ENCODE measurements at places on chromosomes 1 and 21.

- DNase-seq, result no peak
Measured at GRCh38 chr1:229247871-229248270, 23.0 kb upstream of the RAB4A start.

DNA sequence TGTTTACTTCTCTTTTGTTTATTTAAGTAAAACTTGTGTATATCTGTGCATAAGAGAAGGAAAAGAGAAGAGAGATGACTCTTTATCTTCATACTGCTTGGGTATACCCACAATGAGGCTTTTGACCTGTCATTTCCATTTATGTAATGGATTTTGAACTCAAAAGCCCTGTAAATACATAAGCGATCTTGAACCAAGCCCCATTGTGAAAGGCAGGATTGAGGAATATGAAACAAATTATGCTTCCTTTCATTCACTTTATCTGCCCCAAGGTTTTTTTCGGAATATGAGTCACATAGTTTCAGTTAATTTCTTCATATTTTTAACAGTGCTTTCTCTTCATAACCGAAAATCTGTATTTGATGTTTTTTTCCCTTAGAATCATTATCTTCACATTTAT, 21.4 kb downstream of the CNST start:
- peak; percentile 70 for DNase-seq

GRCh38 chr1:243217349-243217748, 37.7 kb downstream of the CEP170 start:
- DNase-seq, result no peak

- peak; percentile 25 for DNase-seq
Measured at GRCh38 chr1:53398091-53398490, 61.1 kb upstream of the DMRTB1 start.

DNA sequence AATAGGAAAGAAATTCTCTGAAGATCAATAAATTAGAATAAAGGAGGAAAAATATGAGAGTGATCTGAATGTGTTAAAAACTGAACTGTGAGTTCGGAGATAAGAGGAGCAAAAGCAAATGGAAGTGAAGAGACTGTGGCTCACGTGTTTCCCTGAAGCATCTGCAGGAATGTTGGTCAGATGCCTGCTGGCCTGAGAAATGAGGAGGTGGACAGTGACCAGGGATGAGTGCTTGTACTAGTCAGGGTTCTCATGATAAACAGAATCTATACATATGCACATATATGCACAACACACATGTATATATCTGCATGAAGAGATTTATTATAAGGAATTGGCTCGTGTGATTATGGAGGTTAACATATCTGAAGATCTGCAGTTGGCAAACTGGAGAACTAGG, 103.4 kb upstream of the TIAM1 start:
- DNase-seq, result peak; percentile 45

DNA sequence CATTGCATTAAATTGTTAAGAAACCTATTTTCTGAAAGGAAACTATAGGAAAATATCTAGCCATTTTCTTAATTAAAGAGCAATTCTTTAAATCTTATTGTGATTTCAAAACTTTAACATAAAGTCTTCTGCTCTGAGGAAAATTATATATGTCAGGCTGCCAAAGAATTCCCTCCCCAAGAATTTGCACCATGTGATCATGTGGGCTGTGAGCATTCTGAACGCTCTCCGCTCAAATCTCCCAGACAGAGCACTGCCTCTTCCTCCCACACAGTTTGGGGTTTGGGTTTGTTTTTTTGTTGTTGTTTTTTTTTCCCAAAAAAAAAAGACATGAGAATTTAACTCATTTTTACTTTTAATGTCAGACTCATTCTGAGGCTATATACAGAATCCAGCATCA, 155.9 kb upstream of the PALMD start:
- DNase-seq, result peak; percentile 27

- no peak for DNase-seq
Measured at GRCh38 chr21:45536301-45537081, 5.7 kb downstream of the SLC19A1 start.

DNA sequence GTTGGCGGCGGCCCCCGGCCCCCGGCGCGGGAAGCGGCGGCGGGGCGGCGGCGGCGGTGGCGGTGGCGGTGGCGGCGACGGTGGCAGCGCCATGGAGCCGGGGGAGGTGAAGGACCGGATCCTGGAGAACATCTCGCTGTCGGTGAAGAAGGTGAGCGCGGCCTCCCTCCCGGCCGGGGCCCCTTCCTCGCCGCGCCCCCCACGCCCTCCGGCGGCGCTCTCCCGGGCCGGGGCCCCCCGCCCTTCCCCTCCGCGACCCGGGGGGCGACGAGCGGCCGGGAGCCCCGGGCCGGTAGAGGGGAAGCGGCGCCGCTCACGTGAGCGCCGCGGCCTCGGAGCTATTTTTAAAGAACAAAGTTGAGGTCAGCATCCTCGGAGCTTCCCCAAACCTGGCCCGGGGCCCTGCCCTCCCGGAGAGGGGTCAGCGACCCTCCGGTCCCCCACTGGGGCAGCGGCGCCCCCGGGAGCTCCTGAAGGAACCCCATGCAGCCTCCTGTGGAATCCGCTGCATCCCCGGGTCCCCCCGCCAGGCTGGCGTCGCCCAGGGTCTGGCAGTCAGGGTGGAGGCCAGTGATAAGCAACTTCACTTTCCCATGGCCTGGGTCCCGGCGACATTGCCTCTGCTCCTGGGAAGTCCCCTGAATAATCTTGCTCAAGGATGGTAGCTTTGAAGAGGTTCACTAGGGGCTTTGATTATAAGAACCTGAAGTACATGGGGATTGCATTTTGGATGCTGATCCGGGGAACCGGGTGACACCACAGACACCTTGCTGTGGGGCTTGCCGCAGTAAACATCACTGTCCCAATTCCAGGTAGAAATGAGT, 560 bp downstream of the PLEKHM2 start:
- peak; percentile 12 for DNase-seq

GRCh38 chr1:59596432-59596831, 218.3 kb upstream of the HOOK1 start:
- peak; percentile 56 for DNase-seq

DNA sequence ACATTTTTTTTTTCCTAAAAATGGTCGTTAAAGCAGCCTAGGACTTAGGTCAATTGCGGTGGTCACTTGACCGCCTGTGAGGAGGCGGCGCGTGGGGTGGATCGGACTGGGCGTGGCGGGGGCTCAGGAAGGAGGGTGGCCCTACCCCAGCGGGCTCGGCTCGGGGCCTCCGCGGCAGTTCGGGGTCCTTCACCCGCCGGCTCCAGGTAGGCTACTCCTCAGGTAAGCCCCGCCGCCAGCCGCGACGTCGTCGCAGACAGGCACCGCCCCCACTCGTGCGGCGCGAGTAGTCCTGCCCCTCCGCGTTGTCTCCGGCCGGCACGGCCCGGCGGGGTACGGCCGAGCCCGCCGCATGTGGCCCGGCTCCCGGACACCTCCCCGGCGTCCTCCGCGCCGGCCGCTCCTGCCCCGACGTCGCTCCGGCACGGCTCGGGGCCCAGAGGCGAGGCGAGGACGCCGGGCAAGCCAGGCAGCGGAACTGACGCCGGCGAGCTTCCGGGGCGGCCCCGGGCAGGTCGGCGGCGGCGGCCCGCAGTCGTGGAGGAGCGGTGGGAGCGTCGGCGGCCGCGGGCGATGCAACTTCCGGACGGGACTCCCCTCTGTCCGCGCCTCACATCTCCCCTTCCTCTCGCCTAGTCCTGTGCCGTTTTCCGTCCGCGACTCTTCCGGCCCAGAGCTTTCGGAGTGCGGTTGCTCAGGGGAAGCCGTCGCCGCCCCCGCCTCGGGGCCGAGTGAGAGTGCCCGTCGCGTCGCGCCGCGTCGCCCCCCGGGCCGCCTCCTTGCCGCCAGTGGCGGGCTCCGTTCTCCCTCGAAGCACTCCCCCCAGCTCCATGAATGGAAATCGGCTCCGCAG, at the start of gene AGO3:
AGO3 (plus strand) TSS at position 513 of the 853 bp plus-strand sequence; CDS start at position 835, 322 bp downstream.
- peak; percentile 78 for DNase-seq

GRCh38 chr1:205716371-205717132, 33.4 kb downstream of the NUCKS1 start:
- DNase-seq, result no peak

All from fibroblast of upper back skin (primary cell).